ENCODE measurements at places on chromosomes 2 and 18.

DNA sequence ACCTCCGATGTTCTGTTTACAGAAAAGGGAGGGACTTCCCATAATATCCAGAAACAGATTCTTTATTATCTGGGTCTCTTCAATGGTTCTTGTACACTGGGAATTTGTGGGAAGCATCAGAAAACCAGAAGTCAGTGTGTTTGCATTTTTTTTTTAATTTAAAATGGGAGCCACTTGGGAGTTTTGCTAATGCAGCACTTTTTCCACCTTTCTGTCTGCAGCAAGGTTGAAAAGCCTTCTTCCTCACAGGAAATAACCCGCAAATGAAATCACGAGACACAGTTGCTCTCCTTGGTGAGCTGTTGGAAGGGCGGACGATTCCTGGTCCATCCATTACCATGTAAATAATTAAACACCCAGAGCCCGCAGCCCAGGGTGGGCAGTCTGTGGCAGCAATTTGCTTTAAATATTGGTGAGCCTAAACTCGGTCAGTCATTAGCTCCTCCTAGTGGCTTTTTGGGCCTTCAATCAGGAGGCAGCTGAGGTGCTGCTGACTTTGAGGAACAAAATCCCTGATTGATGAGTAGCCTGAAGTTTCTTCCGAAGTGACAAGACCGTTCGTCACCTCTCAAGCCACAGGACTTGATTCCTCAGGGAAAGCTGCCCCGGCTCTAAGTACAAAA lies 471.5 kb downstream of the EPHA4 start:
- DNase-seq, result no peak

GRCh38 chr2:118525346-118525745 lies 322.1 kb downstream of the EN1 start:
- no peak for DNase-seq

DNA sequence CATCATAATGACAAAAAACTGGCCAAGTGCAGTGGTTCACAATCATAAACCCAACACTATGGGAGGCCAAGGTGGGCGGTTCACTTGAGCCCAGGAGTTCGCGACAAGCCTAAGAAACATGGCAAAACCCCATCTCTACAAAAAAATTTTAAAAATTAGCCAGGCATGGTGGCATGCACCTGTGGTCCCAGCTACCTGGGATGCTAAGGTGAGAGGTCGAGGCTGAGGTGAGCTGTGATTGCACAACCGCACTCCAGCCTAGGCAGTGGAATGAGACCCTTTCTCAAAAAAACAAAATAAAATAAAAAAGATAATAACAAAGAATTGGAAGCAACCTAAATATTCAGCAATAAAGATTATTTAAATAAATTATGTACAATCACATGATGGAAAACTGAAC lies 21.8 kb downstream of the PSTPIP2 start:
- DNase-seq, result no peak

- DNase-seq, result no peak
Measured at GRCh38 chr18:72697706-72698105, 153.6 kb upstream of the CBLN2 start.

- peak; percentile 45 for DNase-seq
Measured at GRCh38 chr2:29227935-29228675, 112.9 kb downstream of the CLIP4 start.

Measured in naive thymus-derived CD8-positive, alpha-beta T cell (primary cell).